ENCODE measurements at places on chromosomes 13 and 19. TPM values are rescaled to one million over a fixed set of nuclear protein-coding genes. Genes with fewer than 3 reads are reported as not detected.

The PIBF1 gene
- 31.6 TPM for total RNA-seq

DNA sequence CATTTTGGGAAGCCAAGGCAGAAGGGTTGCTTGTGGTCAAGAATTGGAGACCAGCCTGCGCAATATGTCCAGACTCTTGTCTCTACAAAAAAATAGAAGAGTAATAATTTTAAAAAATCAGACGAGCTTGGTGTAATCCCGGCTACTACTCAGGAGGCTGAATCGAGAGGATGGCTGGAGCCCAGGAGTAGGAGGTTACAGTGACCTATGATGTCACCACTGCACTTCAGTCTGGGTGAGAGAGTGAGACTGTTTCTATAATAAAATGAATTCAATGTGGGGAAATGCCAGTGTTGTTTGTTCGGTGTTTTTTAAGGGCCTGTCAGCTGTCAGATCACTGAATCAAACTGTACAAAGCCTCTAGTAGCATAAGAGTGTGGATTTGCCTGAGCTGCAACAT, 1.2 kb upstream of the FBXL3 start:
- peak; percentile 42 for DNase-seq

DNA sequence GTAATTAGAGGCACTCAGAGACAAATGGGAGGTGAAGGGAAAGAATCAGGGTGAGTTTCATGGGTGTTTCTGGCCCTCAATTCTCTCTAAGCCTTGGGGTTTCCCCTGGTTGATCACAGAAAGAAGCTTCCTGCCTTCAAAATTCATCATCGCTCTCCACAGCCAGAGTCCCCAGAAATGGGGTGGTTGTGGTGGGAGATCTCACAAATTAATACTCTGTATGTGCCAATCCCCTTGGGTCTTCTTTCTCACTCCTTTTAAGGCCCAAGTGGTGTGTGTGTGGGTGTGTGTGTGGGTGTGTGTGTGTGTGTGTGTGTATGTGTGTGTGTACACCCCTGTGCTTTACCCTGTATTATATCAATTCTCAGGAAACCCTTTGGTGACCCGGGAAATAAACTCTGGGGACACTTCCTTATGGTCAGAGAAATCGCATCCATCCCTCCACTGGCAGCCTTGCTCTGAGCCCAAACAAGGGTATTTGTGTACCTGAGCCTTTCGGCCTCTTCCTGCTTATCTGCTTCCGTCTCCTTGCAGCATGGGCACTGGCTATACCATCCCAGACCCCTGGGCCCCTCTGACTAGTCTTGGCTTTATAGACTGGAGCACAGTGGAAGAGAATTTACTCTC, 2.8 kb upstream of the FCGBP start:
- no peak for DNase-seq

DNA sequence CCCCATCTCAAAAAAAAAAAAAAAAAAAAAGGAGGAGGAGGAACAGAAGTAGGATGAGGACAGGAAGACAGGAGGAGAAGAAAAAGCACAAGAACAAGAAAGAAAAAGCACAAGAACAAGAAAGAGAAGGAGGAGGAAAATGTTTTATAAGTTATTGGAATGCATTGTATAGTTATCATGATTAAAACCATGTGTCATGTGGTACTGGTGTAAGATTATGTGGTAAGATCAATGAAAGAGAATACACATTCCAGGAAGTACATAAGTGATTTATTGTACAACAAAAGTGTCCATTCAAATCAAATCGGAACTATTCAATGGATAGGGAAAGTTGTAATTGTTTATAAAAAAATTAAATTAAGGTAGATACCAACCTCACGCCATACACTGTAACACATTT, 167.7 kb downstream of the MZT1 start:
- no peak for DNase-seq

GRCh38 chr19:45767410-45767880, 1.6 kb downstream of the SIX5 start:
- peak; percentile 85 for DNase-seq

- DNase-seq: no peak
These were observed 49.4 kb upstream of the SLC15A1 start for GRCh38 chr13:98801626-98802418.

The ZNF578 gene
- total RNA-seq: 3.5 TPM

DNA sequence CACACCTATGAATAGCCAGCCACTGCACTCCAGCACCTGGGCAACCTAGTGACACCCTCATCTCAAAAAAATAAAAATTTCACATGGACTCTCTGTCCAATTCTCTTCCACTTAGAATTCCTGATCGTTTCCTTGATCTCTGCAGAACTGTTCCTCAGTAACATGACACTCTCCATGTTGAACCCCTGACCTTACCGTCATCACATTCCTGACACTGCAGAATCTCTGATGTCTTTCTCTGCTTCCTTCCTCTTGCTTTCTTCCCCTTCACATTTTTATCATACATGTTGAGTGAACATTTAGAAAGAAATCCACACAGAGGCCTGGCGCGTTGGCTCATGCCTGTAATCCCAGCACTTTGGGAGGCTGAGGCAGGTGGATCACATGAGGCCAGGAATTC, 15.0 kb downstream of the ZNF114 start:
- no peak for DNase-seq

DNA sequence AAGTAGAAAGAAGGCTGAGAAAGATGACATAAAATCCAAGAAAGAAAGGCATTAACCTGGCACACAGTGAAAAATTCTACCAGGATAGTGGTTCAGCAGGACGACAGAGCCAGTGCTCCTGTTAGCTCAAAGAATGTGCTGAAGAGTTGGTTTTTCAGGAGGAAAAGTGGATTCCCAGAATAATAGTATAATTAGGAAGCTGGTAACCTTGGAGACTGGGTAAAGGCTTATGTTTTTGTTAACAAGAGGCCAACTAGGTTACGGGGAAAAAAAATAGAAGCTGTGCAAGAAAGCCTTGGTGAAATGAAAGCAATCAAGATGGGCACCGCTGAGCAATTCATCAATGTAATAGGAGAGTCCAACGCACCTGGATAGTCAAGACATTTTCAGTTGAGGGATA, 54.7 kb downstream of the SLC15A1 start:
- DNase-seq: no peak

GRCh38 chr13:83940742-83941141, 58.5 kb upstream of the SLITRK1 start:
- DNase-seq: peak; percentile 44

DNA sequence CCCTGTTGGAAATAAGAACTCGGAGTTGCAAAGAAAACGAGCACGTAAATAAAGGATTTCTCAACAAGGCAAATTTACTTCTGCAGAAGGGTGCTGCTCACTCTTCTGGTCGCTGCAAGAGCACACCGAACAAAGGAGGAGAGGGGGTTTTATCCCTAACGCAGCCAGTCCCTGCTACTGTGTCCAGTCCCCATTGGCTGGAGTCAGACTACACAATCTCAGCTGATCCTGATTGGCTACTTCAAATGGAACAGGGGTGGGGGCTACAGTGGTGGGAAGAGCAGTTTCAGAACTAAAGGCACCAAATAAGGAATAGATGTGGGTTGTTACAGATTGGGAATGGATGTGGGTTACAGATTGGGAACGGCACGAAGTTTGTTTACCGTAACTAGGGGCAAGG, 63.9 kb upstream of the MCF2L start:
- no peak for DNase-seq

GRCh38 chr19:37963190-37963936, 56.4 kb downstream of the SIPA1L3 start:
- DNase-seq: peak; percentile 80

The CRX gene
- not detected for total RNA-seq

The COL4A1 gene
- 43.7 TPM for total RNA-seq

GRCh38 chr13:106117035-106117434, 418.4 kb downstream of the EFNB2 start:
- DNase-seq: no peak

DNA sequence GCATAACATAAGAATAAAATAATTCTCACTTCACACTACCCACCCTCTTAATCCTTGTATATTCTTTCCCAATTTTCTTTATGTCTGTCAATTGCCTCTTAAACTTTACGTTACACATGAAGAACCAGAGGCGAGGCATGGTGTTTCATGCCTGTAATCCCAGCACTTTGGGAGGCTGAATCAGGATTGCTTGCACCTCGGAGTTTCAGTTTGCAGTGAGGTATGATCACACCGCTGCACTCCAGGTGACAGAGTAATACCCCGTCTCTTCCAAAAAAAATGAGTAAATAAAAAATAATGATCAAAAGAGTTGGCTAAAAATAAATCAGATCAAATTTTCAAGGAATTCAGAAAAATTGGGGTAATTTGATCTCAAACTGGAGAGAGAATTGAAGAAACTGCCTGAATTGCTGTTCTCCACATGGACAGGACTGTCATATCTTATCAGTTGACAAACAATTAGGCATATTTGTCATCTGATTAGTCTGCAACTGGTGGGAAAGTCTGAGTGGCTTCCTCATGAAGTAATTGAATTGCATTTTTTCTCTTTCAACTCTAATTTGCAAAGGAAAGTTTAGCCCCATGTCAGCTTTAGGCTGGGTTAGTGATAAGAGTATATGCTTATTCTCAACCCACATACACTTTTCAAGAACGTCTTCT, 302.9 kb downstream of the ITGBL1 start:
- DNase-seq: no peak

- DNase-seq: peak; percentile 38
These were observed 27.1 kb downstream of the PIBF1 start for GRCh38 chr13:72808917-72809500.

DNA sequence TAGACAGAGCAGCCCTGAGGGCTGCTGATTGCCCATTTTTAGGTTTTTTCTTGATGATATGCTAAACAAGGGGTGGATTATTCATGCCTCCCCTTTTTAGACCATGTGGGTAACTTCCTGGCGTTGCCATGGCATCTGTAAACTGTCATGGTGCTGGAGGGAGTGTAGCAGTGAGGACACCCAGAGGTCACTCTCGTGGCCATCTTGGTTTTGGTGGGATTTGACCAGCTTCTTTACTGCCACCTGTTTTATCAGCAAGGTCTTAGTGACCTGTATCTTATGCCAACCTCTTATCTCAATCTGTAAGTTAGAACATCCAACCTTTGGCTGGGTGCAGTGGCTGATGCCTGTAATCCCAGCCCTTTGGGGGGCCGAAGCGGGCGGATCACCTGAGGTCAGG, 148.0 kb downstream of the PTPRS start:
- DNase-seq: no peak

DNA sequence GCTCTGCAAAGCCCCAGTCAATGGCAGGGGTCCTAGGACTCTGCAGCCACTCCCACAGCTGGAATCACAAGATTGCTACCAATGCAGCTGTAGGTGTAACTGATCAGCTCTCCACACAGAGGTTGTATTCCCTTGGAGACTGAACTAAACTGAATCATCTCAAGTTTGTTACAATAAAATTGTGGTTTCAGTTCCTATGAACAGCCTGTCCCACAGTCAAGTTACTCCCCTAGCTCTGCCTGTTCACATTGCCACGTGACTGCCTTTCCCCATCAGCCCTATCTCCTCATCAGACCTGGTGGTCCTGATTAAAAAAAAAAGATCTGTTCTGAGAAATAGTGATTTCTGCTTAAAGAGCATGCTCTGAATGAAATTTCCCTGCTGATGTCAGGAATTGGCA, 287.9 kb upstream of the NBEA start:
- no peak for DNase-seq

GRCh38 chr13:93169980-93170379, 56.6 kb upstream of the GPC6 start:
- peak; percentile 78 for DNase-seq

DNA sequence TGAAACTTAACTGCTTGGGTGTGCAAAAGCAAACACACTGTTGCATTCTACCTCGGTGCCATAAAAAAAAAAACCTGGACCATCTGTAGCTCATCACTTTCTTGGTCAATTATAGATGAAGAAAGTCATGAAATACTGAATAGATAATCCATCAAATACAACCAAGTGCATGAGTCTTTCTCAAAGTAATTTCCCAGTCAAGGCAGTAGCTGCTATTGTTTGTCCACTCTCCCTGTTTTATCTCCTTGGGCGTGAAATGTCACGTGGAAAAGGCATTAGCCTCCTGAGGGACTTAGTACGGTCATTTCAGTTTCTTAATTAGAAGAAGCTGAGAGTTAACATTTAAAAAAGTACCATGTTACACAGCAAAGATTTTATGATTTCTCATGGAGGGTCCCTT, 1697.9 kb downstream of the PCDH9 start:
- DNase-seq: no peak

GRCh38 chr19:39171479-39172465, 25.0 kb upstream of the NCCRP1 start:
- no peak for DNase-seq

The NALCN gene
- 3.1 TPM for total RNA-seq

GRCh38 chr13:99805361-99805760, 166.2 kb downstream of the ZIC5 start:
- DNase-seq: no peak

DNA sequence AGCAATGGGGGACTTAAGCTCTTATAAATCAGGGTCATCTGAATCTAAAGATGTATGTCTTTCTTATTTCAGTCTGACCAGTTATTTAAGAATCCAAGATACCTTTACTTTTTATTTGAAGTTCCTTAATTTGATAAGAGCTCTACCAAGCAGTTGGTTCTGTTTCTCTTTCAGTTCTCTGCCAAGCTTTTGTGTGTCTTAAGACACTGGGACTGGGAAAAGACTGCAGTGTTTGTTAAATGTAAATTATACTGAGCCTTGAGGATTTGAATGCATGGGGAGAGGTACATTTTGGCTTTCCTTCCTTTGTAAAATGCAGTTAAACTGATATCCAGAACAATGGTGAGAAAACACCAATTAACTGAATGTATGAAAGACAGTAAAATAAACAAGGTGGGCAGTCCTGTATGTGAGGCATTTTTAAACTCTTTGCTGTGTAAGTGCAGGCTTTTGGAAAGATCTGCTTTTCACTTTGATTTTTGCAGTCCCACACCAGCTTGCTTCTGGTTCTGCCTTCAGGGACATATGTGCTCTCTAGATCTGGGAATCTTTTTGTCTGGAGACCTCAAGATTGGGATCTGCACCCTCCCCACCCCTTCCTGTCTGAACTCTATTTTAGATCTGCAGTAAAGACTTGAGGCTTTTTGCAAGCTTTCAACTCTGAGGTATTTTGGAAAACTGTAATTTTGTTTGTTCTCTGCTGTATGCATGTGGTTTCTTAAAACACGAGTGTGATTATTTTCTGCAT, 77.6 kb downstream of the LRCH1 start:
- DNase-seq: no peak

DNA sequence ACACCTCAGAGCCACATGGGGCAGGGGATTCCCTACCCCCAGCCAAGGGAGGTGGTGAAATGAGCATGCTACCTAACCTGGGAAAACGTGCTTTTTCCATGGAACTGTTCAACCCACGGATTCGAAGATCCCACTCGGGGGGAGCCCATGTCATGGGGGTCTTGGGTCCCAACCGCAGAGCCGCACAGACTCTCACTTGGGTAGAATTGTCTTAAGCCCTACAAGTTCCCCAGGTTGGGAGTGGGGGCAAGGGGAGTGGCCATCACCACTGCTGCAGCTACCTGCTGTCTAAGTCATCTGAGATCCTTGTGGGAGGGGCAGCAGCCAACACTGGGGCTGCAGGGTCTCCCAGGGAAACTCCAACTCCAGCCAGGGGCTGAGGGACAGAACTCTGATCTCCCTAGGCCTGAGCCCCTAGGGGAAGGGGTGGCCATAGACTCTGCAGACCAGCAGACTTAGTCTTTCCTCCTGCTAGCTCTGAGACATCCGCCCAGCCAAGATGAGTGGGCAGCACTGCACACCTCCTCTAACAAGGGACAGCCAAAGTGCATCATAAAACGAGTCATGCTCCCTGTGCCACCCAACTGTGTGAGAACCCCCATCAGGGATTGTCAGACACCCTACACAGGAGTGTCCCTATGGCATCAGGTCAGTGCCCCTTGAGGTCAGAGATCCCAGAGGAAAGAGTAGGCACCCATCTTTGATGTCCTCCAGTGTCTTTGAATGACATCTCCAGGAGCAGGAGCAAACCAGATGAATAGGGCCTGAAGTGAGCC, 610.4 kb upstream of the SLITRK6 start:
- no peak for DNase-seq

- DNase-seq: peak; percentile 10
These were observed 1707.6 kb upstream of the SLC10A2 start for GRCh38 chr13:104773775-104774174.
